ENCODE measurements at places on chromosomes 11 and 22.

DNA sequence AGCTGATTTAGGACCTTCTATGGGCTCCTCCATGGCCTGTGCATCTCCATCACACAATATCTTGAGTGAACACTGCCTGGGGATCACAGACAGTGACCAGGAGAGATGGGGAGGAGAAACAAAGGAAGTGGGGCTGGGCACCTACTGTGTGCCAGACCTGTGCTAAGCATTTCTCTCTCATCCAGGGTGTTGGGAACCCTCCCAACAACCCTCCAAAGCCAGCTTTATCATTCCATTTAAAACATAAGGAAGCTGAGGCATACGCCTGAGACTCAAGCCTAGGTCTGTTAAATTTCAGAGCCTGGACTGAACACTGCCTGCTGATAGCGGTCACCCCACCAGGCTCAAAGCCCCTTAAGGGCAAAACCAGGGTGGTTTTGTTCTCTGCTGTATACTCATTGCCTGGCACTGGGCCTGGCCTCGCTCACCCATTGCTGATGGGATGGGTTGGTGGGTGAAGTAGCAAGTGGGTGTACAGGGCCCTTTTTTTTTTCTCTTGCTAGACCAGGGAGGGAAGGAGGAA lies 130.1 kb downstream of the MN1 start:
- no peak for DNase-seq

DNA sequence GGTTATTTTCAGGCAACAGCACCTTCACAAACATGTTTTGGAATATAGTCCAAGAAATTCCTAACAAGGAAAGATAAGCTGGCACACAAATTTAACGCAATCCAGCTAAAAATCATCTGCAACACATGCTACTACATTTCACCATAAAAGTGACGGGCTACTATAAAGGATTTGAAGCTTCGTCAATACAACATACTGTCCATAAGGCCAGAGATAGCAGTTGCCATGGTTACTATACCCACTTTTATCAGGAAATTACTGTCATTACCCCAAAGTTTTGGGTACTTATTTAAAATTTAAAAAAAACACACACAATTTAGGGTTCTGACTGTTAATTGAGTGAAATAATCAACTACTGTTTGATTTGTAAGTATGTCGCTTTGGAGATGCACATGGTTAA lies 6.9 kb downstream of the PHF21A start:
- no peak for DNase-seq

DNA sequence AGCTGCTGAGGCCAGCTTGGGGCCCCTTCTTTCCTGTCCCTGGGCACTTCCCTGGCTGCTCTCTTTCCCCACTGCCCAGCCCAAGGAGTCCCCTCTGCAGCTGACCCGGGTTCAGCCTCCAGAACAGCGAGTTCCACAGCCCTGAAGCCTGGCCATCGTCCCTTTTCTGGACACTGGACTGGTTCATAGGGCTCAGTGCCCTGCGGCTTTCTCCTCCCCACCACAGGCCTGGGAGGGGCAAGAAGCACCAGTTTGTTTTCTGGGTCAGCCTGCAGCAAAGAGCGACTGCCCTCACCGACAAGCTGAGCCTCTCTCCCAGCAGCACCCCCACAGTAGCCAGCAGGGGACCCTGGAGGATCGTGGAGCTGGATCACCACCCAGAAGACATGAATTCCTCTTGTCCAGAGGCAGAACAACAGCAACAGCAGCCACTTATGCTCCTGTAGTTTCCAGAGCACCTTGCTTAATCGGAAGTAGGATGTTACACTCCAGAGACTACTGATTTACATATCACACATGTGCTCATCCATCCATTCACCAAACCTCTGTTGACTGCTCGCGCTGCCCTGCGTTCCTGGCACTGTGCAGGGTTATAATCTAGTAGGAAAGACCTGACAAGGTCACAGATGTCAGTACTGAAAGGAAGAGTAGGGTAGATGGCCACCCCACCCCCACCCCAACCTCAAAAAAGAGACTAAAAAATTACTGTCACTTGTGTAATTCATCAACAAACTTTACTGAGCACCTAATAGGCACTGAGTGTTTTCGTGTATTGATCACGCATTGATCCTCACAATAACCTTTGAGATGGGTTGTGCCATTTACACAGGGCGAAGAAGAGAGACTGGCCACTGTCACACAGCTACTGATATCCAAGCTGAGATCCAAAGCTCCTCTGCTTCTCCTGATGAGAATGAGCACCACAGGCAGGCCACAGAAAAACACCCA lies 13.0 kb upstream of the CXCR5 start:
- no peak for DNase-seq

- no peak for DNase-seq
These were observed 57.4 kb downstream of the CHST1 start for GRCh38 chr11:45607995-45608394.

GRCh38 chr11:96051820-96052219 lies 127.9 kb upstream of the MTMR2 start:
- DNase-seq, result no peak

- no peak for DNase-seq
These were observed 16.7 kb upstream of the CARD18 start for GRCh38 chr11:105156231-105156630.

DNA sequence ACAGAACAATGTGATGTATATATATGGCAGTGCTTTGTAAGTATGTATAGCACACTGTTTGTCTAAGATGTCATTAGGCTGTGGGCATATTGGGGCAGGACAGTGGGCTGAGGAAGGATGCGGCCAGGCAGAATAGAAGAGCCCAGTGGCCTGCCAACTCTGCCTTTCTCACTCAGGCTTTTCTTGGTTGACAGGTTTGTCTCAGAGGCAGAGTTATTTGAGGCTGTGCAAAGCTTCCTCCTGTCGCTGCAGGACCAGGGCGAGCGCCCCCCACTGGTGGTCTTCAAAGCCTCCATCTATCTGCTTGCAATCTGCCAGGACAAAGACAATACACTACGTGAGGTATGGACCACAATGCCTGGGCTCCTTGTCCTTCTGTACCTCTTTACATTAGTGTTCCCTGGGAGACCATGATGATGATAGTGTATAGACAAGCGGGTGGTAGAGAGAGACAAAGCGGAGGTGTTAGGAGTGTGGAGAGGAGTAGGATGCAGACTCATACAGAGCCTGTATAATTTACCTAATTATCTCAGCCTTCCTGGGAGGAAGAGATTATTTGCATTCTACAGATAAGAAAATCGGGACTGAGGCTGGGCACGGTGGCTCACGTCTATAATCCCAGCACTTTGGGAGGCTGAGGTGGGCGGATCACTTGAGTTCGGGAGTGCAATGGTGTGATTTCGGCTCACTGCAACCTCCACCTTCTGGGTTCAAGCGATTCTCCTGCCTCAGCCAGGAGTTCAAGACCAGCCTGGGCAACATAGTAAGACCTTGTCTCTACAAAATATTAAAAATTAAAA lies 37.3 kb upstream of the CCDC134 start:
- no peak for DNase-seq

DNA sequence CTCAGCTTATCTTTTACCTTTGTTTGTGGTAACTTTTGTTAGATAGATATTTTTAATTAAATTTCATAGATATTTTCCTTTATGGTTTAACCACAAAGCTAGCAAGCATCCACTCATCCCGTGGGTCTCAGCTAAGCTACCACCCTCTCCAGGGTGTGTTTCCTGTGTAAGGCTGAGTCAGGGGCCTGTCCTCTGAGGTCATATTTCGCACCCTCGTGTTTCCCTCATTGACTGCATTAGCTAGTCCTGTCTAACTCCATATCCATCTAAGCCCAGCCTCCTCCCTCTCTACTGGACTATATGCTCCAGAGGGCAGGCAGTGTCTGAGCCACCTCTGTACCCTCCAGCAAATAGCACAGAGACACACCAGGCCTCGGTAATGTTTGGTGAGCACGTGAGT lies 16.7 kb downstream of the XRRA1 start:
- DNase-seq, result no peak

DNA sequence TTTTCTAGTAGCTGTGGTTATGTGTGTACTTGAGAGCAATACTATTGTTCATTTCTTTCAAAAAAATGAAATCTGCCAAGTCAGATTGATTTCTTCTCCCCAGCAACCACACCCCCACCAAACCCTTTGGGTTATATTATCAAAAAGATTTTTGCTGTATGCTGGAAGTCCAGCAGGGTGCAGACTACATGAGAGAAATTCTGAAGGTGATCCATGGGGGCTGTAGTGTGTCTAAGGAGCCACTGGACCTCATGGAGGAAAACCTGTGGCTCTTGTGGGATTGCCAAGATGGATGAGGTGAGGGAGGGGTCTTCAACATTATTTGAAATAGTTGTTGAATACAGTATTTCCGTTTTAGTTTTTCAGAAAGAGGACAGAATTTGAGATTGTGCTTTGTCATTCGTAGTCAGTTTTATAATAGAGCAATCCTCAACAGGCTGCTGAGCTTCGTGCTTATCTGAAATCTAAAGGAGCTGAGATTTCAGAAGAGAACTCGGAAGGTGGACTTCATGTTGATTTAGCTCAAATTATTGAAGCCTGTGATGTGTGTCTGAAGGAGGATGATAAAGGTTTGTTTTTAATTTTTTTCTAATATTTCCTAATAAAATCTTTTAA lies 3.1 kb downstream of the EIF3M start:
- DNase-seq, result no peak

GRCh38 chr11:45365961-45366618 lies 79.9 kb upstream of the SYT13 start:
- DNase-seq, result no peak

DNA sequence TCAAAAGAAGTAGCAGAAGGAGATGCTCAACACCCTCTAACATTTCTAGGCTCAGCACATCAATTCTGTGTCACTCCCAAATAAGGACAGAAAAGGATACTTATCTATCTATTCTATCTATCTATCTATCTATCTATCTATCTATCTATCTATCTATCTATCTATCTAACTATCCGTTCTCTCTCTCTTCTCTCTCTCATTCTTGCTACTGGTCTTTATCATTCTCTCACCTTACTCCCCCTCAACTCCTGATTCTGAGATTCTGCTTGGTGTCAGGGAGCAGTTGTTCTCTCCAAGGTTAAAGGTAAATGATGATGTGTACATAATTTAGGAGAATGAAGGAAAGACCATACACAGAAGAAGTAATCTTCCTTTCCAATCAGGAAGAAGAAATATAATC lies at the start of gene OR10G6:
Gene OR10G6 (minus strand): TSS at position 43 of the 400 bp plus-strand sequence. CDS start 0 bp downstream, at position 43.
- DNase-seq, result no peak

DNA sequence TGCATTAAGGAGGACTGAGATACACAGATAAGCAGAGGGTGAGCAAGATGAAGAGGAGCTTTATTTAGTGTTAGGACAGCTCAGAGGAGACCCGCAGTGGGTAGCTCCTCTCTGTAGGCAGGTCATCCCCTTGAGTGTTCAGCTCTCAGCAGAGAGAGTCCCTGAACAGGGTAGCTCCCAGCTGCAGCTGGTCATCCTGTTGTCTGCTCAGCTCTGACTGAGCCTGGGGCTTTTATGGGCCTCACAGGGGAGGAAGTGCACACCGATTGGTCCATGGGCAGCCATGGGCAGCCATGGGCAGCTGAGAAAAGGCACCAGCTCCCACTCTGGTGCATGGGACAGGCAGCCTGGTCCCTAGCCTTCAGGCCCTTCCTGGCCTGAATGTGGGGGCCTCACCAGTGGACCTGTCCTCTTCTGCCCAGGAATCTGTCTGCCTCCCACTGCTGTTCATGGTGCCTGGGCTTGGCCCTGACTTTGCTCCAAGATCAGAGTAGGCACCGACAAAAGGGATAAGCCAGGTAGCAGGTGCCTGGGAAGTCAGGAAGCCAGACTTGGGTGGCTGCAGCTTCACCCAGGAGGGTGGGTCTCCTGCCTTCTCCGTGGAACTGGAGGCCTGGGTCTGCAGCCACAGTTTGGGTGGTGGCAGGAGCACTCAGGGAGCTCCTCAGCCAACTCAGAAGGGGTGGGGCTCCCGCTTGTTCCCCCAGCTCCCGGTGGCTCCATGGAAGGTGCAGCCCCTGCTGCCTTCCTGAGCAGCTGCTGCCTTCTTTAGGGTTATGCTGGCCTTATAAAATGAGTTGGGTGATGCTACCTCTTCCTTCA lies 54.7 kb downstream of the MYEOV start:
- no peak for DNase-seq

- no peak for DNase-seq
These were observed 10.9 kb downstream of the FADS3 start for GRCh38 chr11:61880454-61880853.

GRCh38 chr11:107785401-107785800 lies 73.2 kb downstream of the SLC35F2 start:
- no peak for DNase-seq

GRCh38 chr11:35139722-35140282 lies 831 bp downstream of the CD44 start:
- no peak for DNase-seq

DNA sequence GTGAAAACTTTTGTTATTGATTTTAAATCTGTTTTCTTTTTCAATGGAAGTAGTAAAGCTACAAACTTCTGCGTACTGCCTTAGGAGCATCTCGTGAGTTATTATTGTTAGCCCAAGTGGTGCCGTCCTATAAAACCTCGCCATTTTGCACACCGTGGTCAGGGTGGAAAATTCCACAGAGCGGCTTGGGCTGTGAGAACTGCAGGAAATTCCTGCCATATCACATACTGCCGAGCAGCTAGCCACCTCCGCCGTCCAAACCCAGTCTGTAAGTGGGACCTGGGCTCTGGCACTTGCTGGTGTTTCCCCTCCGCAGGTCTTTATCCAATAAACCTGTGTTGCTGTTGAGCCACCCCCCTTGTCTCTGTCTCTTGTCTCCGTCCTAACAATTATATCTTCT lies 88.0 kb upstream of the POU2AF2 start:
- no peak for DNase-seq

DNA sequence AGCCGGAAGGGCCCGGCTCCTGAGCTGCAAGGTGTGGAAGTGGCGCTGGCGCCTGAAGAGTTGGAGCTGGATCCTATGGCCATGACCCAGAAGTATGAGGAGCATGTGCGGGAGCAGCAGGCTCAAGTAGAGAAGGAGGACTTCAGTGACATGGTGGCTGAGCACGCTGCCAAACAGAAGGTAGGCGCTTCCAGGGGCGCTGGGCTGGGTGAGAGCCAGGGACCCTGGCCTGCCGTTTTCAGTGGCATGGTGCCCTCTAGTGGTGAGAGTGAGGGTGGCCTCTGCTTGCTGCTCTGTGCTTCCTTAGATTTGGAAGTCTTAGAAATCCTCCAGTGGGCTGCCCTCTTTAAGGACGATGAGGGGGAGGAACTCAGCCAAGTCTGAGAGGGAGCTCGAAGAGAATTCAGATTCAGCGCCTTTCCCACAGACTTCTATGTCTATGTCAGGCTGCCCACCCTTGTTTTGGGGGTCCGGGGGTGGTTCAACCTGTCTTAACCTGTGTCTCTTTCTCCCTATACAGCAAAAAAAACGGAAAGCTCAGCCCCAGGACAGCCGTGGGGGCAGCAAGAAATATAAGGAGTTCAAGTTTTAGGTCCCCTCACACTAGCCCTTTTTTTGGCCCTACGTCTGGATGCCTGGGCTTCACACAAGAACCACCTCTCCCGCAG lies 1.8 kb upstream of the PACS1 start:
- DNase-seq, result no peak

DNA sequence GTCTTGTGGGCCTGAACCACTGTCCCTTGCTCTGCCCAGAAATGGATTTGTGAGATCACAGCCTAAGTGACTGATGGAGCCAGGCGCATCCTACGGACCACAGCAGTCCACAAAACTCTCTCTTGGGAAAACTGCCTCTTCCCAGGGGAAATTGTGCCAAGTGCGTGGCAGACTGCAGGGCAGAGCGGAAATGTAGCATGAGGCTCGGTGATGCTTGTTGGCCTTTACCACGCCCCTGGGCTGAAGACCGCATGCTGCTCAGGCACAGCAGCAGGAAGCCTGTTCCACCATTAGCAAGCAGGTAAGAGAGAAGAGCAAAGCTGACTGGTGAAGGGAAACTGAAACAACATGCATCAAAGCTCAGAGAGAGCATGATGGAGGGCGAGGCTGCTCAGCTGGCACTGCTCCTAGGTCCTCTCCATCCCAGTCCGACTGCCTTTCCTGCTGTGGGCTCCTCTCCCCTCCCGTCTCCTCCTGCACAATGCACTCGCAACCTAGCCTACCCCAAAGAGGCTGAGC lies 26.5 kb upstream of the SCARF2 start:
- no peak for DNase-seq

Data from esophagus squamous epithelium (tissue), 5 donors.